ENCODE measurements at places on chromosomes 12 and 14.

DNA sequence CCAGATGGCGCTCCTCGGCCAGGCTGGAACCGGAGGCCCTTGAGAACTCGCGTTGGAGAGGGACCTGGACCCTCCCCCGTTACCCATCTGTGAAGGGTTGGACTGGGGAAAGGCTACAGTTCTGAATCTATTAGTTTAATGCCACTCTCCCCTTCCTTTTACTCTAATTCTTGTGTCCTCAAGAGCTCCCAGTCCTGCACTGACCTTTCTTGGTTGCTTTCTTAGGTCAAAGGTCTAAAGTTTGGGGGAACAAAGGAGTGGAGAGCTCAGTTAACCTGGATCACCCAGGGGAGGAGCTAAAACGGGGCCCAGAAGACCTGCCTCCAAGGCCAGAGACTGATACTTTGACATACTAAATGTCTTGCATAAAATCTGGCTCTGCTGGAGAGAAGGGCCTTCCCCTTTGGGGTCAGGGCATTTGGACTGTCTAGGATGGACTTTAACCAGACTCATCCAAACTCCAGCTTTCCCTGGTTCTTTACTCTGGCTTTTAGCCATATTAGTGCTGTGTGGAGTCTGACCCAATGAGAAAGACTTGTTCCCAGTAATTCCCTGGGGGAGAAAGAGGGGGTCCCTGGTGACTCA is 923 bp upstream of the MLF2 start:
- DNase-seq = no peak

DNA sequence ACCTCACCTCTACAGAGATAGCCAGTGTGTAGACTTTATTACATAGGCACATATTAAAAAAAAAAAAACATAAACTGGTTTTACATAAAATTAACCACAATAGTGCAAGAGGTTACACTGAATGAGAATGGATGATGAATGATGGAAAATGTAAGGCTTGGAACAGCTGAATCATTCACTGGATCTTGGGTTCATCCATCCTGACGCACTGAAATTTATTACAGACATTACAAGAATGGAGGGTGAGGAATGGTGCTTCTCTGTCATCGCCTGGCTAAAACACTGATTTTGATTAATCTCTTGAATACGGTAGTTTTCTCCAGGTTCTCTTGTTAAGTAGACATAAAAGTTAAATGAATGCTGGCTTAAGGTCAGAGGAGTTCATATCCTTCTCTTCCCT is 40.0 kb upstream of the GTF2A1 start:
- DNase-seq = no peak

DNA sequence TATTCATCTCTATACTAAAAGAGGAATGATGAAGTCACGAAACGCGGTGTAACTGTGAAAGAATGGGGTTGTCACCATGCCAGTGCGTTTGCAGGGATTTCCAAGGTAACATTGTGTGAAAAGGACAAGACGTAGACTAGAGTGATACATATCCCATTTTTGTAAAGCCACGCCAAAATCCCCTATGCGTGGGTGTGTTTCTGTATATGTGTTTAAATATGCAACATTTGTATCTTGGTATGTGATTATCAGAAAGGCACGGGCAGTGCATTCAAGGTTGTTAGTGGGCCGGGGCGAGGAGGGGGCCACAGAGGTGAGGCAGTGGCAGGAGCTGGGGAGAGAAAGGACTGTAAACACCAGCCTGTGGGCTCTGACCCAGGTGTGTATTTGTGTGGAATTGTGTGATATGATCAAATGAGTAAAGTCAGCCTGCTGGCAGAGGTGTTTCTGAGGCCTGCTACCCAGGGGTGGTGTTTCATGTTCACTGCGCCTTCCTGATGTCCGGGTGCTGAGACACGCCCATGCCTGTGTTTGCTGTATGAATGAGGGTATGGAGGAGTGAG is 137.8 kb downstream of the ADGRD1 start:
- no peak for DNase-seq

- no peak for DNase-seq
Observed at GRCh38 chr12:79370021-79370420, 320.7 kb downstream of the PAWR start.
